ENCODE measurements at places on chromosomes 1 and 21.

- DNase-seq: no peak
These were observed 973 bp downstream of the C1orf74 start for GRCh38 chr1:209783386-209783785.

- peak; percentile 40 for DNase-seq
These were observed 178.0 kb downstream of the CAMTA1 start for GRCh38 chr1:6962996-6963911.

DNA sequence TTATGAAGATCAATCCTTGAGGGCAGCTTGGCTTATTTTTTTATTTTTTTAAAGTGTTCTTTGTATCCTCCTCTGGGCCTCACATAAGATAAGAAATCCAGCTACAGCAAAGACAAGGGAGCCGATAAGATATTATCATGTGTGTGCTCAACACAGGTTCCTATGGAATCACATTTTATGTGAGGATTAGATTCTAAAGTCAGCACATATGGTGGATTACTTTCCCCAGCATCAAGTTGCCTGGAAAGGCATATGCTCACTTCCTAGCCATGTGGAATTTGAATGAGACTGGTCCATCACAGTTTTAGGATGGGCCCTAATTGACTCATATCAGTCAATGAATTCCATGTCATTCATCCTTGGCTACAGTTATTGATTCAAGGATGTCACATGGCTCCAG, 456.9 kb upstream of the LRRC7 start:
- DNase-seq: no peak

GRCh38 chr1:168907786-168908348, 178.9 kb upstream of the DPT start:
- no peak for DNase-seq

DNA sequence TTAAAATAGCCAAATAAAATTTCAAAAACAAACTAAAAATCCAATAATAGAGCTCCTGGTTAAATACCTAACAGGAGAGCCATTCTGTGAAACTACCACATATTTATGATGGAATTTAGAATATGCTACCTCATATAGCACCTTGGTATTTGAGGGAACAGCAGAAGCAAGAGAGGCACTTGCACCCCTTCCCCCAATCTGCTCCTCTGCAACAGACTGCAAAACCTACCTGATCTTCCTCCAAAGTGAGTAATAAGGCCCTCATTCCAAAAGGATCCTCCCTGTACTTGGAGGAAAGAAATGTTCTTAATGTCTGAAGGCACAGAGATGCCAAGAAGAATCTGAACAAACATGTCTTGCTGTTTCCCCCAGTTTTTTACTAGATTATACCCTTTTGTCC, 28.1 kb upstream of the RNPC3 start:
- DNase-seq: no peak

DNA sequence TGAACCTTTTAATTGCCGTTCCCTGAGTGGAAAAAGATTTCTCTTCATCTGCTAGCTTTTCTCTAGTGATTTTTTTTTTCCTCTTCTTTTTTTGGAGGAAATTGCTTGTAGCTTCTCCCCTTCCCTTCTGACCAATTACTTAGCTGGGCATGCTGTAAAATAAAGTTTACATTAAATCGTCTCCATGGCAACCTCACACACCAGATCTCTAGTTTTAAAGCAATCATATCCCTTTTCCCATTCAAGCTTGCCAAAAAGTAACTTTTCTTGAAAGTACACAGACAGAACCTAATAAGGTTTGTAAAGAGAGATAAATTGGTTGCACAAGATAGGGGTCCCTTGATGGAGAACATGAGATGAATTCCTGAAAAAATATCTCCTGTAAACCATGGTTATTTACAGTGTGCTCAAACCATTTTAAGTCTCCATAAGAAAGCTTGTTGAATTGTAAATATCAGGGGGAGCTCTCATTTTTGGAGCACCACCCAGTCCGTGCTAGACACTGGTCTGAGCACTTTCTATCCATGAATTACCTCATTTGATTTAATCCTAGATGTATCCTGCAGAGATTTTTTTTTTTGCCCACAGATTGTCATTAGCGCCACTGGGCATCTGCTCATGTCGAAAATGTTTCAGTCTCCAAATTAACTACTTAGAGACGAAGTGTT, 32.6 kb upstream of the HTR1D start:
- no peak for DNase-seq

GRCh38 chr21:28624626-28625025, 368.1 kb downstream of the LTN1 start:
- DNase-seq: no peak

DNA sequence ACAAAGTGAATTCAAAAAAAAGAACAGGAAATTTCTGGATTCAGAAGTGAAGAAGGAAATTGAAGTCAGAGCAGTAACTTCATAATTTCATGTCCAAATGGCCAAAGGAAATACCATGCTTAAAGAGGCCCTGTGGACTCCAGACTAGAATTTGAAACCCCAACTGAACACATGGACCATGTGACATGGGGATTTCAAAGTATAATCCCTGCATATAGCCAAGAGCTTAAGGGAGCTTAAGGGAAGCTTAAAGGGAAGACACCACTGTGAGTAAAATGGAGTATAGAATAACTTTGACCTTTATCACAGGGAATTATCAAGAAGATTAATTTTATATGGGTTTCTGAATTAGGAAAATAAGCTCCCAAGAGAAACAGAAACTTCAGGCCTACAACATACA, 241.8 kb upstream of the POGK start:
- DNase-seq: no peak

GRCh38 chr21:39097335-39097861, 85.9 kb downstream of the PSMG1 start:
- DNase-seq: no peak

DNA sequence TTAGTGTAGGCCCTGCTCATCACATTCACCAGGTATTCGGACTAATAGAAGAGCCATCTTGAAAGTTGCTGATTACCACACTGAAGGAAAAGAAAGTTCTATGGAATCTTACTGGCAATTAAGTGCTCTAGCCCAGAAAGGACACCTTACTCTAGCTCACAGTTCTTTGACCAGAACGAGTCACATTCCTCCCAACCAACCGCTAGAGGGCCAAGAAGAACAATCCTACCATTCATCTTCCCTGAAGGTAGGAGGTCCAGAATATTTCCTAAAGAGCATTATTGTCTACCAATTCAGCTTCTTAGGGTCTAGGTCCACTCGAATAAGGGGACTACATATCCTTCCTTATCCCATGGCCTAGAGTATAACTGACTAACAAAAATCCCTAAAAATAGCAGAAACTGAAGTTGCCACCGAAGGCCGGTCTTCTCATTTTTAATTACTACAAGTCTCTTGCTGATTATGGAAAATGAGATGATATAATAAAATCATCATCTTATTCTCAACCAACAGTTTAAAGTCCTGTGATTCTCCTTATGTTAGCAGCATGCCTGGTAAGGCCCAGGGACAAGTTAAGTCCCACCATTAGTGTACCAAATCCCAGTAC, 2.7 kb upstream of the FMO1 start:
- DNase-seq: no peak

GRCh38 chr1:27086026-27086425, 68.9 kb downstream of the SLC9A1 start:
- DNase-seq: no peak

GRCh38 chr21:26297851-26298250, 127.3 kb upstream of the APP start:
- no peak for DNase-seq
